ENCODE measurements at places on chromosomes 11 and 22. TPM values are rescaled to one million over a fixed set of nuclear protein-coding genes. Genes with fewer than 3 reads are reported as not detected.

DNA sequence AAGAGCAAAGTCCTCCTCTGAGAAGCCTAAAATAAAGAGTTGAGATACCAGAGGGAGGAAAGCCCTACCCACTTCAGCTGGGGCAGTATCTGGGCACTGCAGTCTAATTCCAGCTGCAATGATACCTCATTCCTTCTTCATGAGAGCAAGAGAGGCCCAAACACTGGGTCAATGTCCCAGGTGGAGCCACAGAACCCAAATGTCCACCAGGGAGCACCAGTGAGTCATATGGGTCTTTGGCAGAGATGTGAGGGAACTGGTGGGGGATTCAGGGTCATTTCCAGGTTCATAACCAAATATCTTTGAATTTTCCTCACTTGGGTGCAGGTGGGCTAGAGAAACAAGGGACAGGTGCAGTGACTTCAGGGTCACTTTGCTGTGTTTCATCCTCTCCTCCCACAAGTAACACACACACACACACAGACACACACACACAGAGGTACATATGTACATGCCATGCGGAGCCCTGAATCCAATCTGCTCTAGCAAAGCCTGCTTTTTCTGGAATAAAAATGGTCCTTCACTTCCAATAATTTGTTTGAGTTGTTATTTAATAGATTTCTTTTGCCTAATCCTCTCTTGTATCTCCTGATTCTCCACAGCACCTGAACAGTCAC, 585.4 kb downstream of the SOX6 start:
- H3K27ac ChIP-seq, result no peak overlapping the region
- no peaks in the 10 kb centered on the region for H3K27me3 ChIP-seq
- DNase-seq, result no peak
- H3K4me3 ChIP-seq, result no peak overlapping the region

Gene CPSF7
- 40.6 TPM for total RNA-seq

DNA sequence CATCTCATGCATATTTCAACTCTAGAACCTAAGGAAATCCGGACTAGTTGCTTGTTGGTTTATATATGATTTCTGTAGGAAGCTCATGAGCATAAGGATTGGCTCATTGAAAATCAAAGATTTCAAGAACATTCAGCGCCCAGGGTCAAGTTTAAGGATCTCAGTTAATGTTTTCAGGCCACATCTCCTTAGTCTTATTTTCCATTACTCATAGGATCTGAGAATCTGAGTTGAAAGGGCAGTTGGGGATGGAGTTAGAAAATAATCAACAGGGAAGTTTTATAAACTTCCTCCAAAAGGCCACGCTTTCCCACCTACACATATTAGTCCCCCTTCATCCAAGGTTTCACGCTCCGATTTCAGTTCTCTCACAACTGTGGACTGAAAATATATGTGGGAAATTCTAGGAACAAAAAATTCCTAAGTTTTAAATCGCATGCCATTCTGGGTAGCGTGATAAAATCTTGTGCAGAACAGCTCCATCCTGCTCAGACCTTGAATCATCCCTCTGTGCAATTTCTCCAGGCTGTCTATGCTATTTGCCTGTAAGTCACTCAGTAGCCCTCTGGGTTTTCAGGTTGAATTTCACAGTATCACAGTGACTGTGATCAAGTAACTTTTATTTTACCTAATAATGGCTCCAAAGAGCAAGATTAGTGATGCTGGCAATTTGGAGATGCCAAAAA, 160.2 kb downstream of the KIRREL3 start:
- no peak for DNase-seq
- H3K27me3 ChIP-seq, result no peaks in the 10 kb centered on the region
- H3K36me3 ChIP-seq, result no peaks in the 10 kb centered on the region
- H3K4me3 ChIP-seq, result no peak overlapping the region

- H3K36me3 ChIP-seq, result no peaks in the 10 kb centered on the region
- no peak overlapping the region for H3K27ac ChIP-seq
- no peaks in the 10 kb centered on the region for H3K4me1 ChIP-seq
These were observed 75.5 kb upstream of the BARX2 start for GRCh38 chr11:129300099-129300498.

- no peaks in the 10 kb centered on the region for H3K36me3 ChIP-seq
- no peaks in the 10 kb centered on the region for H3K27me3 ChIP-seq
- no peak overlapping the region for H3K4me3 ChIP-seq
- H3K27ac ChIP-seq, result no peak overlapping the region
- no peaks in the 10 kb centered on the region for H3K4me1 ChIP-seq
These were observed 1.2 kb upstream of the PDE3B start for GRCh38 chr11:14642453-14642852.

Gene HTATIP2
- total RNA-seq, result 17.8 TPM

GRCh38 chr11:19200410-19201201, 1.2 kb downstream of the CSRP3 start:
- H3K4me3 ChIP-seq, result no peak overlapping the region
- H3K27ac ChIP-seq, result no peak overlapping the region
- H3K36me3 ChIP-seq, result no peaks in the 10 kb centered on the region

Gene HPX
- not detected for total RNA-seq

Gene PGA5
- not detected for total RNA-seq

GRCh38 chr22:20725987-20726558, 47.8 kb upstream of the SERPIND1 start:
- H3K4me1 ChIP-seq, result no peaks in the 10 kb centered on the region
- H3K4me3 ChIP-seq, result no peak overlapping the region
- no peak for DNase-seq
- no peak overlapping the region for H3K27ac ChIP-seq
- no peaks in the 10 kb centered on the region for H3K36me3 ChIP-seq
- no peaks in the 10 kb centered on the region for H3K27me3 ChIP-seq

DNA sequence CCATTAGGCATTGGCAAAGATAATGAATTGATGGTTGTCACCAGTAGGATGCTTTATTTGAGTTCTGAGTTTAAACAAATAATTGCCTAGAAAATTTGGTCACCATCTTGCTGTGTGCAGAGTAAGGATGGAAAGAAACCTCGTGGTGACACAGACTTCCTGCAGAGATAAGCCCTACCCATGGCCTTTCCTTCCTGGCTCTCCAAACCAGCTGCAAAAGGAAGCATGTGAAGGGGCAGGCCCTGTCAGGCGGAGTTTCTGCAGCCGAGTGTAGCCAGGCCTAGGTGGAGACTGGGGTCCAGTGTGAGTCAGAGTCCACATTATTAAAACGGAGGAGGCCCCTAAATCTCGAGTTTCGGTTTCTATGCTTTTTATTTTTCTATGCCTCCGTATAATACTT, 83.1 kb upstream of the ADSL start:
- H3K36me3 ChIP-seq, result no peaks in the 10 kb centered on the region
- no peaks in the 10 kb centered on the region for H3K27me3 ChIP-seq
- no peak for DNase-seq
- H3K4me1 ChIP-seq, result peaks cover 6% of the 10 kb centered on the region
- peak overlapping the region; percentile 33 for H3K27ac ChIP-seq
- no peak overlapping the region for H3K4me3 ChIP-seq

Gene OR10W1
- not detected for total RNA-seq

Gene RIMBP3B
- not detected for total RNA-seq

DNA sequence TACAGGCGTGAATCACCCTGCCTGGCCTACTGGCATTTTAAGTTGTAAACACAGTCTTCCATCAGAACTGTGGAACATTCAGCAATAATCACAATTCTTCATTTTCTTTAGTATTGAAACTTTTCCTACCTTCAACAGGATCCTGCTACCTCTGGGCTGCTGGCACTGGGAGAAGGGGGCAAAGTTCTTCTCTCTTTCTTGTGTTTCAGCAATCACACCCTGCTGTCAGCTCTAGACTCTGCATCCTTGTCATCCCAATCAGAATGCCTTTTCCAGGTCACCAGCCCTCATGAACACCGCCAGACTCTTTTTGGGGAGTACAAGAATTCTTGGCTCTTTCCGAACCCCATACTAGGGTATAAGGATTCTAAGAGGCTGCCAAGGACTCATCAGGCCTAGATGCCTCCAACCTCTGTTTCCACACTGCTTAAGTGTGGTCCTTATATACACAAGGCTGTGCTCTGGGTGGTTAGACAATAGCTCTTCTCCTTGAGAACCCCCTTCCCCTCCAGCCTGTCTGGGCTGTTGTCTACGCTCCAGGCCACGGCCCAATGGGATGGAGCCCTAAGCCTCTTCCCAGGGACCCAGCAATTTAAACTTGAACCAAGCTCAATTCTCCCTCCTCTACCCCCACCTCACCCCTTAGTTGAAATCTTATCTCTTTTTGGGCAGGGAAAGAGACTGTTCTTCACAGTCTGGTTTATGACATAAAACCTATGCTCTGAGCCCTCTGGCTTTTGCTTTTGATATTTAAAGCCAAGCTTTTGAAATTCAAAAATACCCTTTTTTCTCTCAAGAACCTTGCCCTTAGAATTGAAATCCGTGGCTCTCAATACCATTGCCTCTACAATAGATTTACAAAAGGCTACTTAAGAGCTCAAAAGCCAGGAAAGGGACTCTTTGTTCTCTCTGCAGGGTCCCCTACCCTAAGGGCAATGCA, 327.4 kb downstream of the BUD13 start:
- H3K4me3 ChIP-seq, result no peak overlapping the region
- no peaks in the 10 kb centered on the region for H3K36me3 ChIP-seq
- H3K27ac ChIP-seq, result no peak overlapping the region
- DNase-seq, result no peak

DNA sequence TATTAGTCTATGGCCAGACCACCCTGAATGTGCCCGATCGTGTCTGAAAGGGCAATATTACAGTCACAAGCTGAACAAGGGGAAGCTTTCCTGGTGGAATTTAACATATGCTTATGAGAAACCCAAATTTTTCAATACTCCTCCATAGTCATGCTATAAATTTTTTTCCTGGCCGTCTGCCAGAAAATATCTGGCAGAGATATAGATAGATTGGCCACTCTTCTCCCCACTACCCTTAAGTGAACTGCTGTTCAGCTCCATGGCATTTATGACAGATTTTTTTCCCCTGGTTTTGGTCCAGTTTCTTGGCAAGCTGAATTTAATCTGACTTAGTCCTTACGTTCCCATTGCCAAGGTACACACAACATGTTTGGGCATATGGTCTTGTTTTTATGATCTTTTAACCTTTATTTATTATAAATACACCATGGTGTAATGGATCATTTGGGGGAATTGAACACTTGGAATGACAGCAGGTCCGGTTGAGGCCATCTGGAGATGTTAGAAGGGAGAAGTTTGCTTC, 328.5 kb downstream of the CNTN5 start:
- no peaks in the 10 kb centered on the region for H3K36me3 ChIP-seq
- H3K4me3 ChIP-seq, result no peak overlapping the region
- H3K4me1 ChIP-seq, result no peaks in the 10 kb centered on the region
- no peak for DNase-seq
- no peaks in the 10 kb centered on the region for H3K27me3 ChIP-seq
- no peak overlapping the region for H3K27ac ChIP-seq
